ENCODE measurements at places on chromosomes 3 and 15.

DNA sequence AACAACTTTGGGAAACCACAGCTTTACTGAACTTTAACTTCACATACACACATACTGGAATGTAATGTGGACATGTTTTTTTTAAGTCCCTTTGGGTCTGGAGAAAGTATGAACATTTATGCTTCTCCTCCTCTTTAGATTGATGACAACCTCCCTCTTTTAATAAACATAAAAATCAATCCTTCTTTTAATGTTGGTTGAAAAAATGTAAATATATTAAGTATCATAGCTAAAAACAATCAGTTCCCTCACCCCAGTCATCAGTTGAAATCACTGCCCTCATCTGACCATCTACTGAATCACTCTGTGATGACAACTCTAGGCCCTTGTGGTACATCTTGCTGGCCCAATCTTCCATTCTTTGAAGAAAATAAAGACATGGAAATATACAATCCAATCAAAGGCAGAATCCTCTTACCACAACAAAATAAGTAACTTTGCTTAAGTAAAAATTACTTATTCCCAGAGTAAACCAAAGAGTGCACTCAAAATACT lies 6.4 kb downstream of the AAGAB start:
- DNase-seq, result no peak

GRCh38 chr3:24640330-24640877 lies 145.8 kb upstream of the THRB start:
- DNase-seq, result peak; percentile 56

DNA sequence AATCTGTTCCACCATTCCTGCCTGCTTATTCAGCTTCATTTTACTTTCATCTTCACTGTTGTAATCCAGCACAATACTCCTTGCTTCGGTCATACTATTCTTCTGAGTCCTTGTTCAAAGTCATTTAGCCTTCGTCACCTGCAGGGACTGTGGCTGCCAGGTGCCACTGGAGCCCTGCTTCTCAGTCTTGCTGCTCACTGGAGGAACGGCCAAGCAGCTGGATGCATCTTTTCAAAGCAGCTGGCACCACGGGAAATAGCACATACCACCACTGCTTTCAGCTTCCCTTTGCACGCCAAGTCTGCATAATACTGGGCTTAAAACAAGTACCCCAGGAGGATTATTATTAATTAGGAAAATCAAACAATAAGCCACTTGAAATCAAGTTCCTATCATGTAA lies 287.6 kb downstream of the BCHE start:
- DNase-seq, result no peak

- peak; percentile 34 for DNase-seq
These were observed 79.3 kb upstream of the ALDH1L1 start for GRCh38 chr3:126259411-126260391.

GRCh38 chr3:120449701-120450599 lies 842 bp downstream of the FSTL1 start:
- peak; percentile 56 for DNase-seq

- DNase-seq, result no peak
These were observed 141.6 kb upstream of the KBTBD8 start for GRCh38 chr3:66856533-66856932.

GRCh38 chr3:44825264-44825925 lies 36.3 kb upstream of the TMEM42 start:
- DNase-seq, result no peak

GRCh38 chr3:97692831-97693230 lies 71.7 kb upstream of the ARL6 start:
- no peak for DNase-seq

DNA sequence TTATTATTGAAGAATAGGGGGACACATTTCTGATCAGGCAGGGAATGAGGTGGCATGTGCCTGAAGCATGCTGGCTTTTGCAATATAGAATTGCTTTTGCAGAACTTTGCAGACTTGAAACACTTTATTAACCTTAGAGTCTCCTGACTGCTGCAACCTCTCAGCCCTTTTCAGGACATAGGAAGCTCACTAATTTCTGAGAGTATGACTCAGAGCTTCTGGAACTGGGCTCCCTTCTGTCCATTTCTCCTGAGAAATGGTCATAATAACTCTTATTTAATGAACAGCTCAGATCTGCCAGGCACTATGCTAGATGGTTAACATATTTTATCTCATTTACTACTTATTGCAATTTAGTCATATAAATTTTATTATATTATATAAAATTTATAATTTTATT lies 38.6 kb upstream of the DGKG start:
- no peak for DNase-seq

- DNase-seq, result no peak
These were observed 754.6 kb downstream of the AGBL1 start for GRCh38 chr15:86834115-86834863.

GRCh38 chr3:32870373-32871095 lies 52.7 kb downstream of the TRIM71 start:
- DNase-seq, result no peak

- no peak for DNase-seq
These were observed 289.8 kb downstream of the ARPP21 start for GRCh38 chr3:35929158-35929557.
